Psoas muscle (tissue), 8 donors: ENCODE measurements at places on chromosomes 6 and 20. TPM values are rescaled to one million over a fixed set of nuclear protein-coding genes. Genes with fewer than 3 reads are reported as not detected.

RAB32 gene
- total RNA-seq, result 3.8 TPM

PROCR gene
- total RNA-seq, result 2.8 TPM

CRISP3 gene
- total RNA-seq, result not detected

NKAIN4 gene
- total RNA-seq, result not detected

TNF gene
- 0.81 TPM for total RNA-seq

SLC32A1 gene
- not detected for total RNA-seq

CRISP2 gene
- not detected for total RNA-seq

LGSN gene
- not detected for total RNA-seq

ISM1 gene
- 0.76 TPM for total RNA-seq

DNA sequence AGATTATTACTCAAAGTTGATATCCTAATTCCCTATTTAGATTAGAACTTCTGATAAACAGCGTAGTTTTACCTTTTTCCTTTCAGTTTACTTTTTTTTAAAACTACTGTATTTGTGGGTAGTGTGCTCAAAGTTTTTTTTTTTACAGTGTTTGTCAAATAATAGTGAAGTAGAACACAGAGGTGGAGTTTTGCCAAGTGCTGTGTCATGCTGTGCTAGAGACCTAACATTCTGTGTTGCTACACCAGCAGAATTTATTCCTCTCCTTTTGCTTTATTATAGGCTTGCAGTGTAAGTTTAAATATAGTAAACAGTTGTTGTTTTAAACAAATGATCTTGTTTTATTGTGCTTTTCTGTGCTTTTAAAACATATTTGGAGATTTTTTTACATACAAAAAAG lies 125.4 kb downstream of the HIVEP1 start:
- H3K36me3 ChIP-seq, result no peaks in the 10 kb centered on the region
- H3K27ac ChIP-seq, result no peak overlapping the region
- H3K4me1 ChIP-seq, result peaks cover 11% of the 10 kb centered on the region
- no peak overlapping the region for H3K4me3 ChIP-seq

DNA sequence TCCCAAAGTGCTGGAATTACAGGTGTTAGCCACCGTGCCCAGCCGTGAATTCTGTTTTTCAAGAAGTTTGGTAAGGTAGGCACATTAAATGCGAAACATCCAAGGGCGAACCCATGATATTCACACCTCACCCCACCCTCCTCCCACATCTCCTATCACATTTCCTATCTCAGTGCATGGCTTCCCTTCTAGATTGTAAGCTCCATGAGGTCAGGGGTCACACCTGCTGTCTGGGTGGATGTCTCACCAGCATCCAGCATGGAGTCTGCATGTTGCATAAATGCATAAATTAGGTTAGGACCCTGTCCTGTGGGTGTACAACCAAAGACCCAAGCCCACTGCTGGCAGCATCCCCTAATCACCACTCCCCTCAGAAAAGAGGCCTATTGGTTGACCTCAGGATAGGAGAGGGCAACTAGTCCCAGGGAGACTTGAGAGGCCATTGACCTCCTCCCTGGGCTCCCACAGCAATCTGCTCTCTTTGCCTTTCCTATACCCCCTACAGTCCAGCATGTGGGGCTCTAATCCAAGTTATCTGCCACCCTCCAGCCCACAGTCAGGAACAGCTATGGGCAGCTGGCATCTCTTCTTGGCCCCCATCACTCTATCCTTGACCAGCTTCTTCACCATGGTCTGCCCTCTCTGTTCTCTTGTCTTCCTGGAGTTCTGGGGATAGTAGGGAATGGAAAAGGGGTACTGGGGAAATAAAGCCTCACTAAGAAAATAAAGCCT lies 4.2 kb downstream of the PRRT1 start:
- H3K4me3 ChIP-seq, result no peak overlapping the region
- peaks cover 17% of the 10 kb centered on the region for H3K27me3 ChIP-seq
- no peaks in the 10 kb centered on the region for H3K36me3 ChIP-seq
- DNase-seq, result no peak
- H3K27ac ChIP-seq, result no peak overlapping the region

GRCh38 chr20:58026361-58026760 lies 202.1 kb downstream of the ANKRD60 start:
- H3K4me1 ChIP-seq, result no peaks in the 10 kb centered on the region
- no peak overlapping the region for H3K27ac ChIP-seq
- no peaks in the 10 kb centered on the region for H3K27me3 ChIP-seq
- H3K4me3 ChIP-seq, result no peak overlapping the region
- H3K36me3 ChIP-seq, result no peaks in the 10 kb centered on the region

DNA sequence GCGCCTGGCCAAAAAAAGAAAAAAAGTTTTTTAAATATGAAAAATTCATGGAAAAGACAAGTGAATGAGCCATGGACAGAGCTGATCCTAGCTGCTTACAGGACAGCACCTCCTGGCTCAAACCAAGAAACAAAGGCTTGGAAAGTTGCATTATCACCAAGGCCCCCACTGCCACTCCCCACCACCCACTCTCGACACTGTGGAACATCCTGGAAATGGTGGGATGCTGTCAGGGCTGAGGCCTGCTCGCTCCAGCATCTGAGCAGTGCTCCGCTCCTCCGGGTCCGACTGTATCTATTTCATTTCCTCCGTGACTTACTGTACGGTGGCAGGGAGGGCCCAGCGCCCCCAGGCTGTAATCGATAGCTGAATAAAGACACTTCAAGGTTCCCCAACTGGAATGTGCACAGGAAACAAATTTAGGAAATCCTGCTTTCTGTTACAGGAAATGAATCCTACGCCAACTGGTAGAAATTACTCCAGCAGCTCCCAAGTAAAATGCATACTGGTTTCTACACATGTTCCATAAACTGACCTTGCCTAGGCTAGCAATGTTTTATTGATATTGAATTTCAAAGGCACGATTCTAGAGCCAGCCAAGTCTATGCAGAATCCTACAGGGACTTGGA lies 109.5 kb upstream of the NFATC2 start:
- no peak for DNase-seq
- H3K27me3 ChIP-seq, result no peaks in the 10 kb centered on the region
- H3K4me3 ChIP-seq, result no peak overlapping the region
- peaks cover 11% of the 10 kb centered on the region for H3K36me3 ChIP-seq

DNA sequence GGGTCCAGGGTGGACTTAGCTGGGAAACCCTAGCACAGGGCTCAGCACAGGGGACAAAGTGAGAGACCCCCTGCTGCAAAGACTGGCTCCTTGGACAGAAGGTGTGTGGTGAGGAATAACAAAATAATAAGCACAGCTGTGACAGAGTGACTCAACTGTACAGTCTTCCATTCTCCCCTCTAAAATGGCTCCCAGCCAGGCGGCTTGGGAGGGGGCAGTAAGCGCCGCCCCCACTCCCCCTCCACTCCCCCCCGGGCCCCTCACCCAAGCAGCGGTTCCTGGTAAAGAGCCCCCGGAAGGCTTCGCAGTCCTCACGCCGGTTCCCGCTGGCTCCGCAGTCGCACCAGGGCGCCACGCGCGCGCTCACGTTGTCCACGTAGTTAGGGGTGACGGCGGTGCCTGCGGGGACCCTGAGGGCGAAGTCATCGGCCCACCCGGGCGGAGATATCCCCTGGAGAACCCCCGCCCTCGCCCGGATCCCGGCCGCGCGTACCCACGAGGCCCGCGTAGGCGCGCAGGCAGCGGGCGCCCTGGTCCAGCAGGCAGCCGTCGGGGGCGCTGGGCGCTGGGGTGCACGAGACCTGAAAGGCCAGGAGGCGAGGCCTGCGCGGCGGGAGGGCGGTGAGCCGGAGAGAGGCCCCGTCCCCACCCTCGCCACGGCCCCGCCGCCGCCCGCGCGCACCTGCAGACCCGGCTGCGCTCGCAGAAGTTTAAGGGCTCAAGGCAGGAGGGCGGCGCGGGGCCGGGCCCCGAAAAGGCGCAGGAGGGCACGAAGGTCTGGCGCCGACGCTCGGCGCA lies 2.7 kb downstream of the GFRA4 start:
- H3K27ac ChIP-seq, result no peak overlapping the region
- H3K27me3 ChIP-seq, result peaks cover 15% of the 10 kb centered on the region
- no peaks in the 10 kb centered on the region for H3K36me3 ChIP-seq
- DNase-seq, result peak; percentile 42
- H3K4me3 ChIP-seq, result no peak overlapping the region

- peaks cover 44% of the 10 kb centered on the region for H3K4me1 ChIP-seq
- no peaks in the 10 kb centered on the region for H3K27me3 ChIP-seq
- peak overlapping the region; percentile 28 for H3K27ac ChIP-seq
- no peak for DNase-seq
These were observed 6.4 kb downstream of the EYA4 start for GRCh38 chr6:133247581-133247980.

- no peak overlapping the region for H3K4me3 ChIP-seq
- no peak overlapping the region for H3K27ac ChIP-seq
- peaks cover 92% of the 10 kb centered on the region for H3K27me3 ChIP-seq
- no peaks in the 10 kb centered on the region for H3K36me3 ChIP-seq
- DNase-seq, result no peak
- no peaks in the 10 kb centered on the region for H3K4me1 ChIP-seq
These were observed 83.3 kb upstream of the BHLHE23 start for GRCh38 chr20:63090052-63090451.

DNA sequence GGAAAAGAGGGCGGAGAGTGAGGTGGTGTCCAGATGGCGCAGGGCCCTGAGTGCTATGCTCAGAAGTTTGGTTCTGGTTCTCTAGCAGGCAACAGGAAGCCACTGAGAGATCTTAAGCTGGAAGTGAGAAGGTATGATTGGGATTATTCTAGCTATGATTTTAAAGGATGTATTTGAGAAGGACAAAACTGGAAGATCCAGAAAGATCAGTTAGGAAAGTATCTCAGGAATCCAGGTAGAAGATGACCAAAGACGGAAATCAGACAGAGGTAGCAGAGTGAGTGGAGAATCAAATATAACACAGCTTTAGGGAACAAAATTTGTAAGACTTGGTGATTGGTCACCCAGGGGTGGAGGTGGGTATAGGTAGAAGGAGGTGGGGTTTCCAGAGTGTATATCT lies 5.8 kb downstream of the SYNE1 start:
- no peaks in the 10 kb centered on the region for H3K36me3 ChIP-seq
- H3K27me3 ChIP-seq, result peaks cover 16% of the 10 kb centered on the region
- peaks cover 4% of the 10 kb centered on the region for H3K4me1 ChIP-seq
- no peak for DNase-seq
- no peak overlapping the region for H3K4me3 ChIP-seq
- no peak overlapping the region for H3K27ac ChIP-seq

DNA sequence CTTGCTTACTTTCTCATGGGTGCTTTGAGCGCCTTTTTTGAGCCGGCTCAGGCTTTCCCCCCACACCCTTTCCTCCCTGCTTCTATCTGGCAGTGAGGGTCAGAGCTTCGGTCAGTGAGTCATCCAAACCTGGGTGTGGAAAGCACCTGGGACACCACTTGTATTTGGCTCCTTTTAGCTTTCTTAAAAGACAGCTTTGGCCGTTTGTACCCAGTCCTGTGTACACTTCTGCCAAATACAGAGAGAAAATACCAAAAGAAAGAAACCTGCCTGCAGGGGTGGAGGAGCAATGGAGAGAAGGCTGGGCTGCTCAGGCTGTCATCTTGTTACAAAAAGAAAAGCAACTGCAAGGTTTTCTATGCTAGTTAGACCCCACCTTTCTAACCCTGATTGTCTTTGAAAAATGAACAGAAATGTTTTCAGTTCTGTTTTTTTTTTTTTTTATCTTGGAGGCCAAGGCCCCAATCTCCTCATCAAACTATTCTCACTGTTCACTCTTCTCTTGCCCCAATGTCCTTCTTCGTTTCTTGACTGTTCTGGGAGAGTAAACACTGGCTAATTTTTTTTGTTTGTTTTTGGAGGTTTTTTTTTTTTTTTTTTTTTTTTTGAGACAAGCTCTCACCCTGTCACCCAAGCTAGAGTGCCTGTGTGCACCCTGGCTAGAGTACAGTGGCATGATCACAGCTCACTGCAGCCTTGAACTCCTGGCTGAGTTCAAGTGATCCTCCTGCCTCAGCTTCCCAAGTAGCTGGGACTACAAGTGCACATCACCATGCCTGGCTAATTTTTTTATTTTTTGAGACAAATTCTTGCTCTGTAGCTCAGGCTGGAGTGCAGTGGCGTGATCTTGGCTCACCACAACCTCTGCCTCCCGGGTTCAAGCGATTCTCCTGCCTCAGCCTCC lies 76.4 kb downstream of the SSR1 start:
- no peak overlapping the region for H3K4me3 ChIP-seq
- no peaks in the 10 kb centered on the region for H3K27me3 ChIP-seq
- peaks cover 22% of the 10 kb centered on the region for H3K4me1 ChIP-seq
- no peak for DNase-seq
- peaks cover 42% of the 10 kb centered on the region for H3K36me3 ChIP-seq
- H3K27ac ChIP-seq, result peak overlapping the region; percentile 80

DNA sequence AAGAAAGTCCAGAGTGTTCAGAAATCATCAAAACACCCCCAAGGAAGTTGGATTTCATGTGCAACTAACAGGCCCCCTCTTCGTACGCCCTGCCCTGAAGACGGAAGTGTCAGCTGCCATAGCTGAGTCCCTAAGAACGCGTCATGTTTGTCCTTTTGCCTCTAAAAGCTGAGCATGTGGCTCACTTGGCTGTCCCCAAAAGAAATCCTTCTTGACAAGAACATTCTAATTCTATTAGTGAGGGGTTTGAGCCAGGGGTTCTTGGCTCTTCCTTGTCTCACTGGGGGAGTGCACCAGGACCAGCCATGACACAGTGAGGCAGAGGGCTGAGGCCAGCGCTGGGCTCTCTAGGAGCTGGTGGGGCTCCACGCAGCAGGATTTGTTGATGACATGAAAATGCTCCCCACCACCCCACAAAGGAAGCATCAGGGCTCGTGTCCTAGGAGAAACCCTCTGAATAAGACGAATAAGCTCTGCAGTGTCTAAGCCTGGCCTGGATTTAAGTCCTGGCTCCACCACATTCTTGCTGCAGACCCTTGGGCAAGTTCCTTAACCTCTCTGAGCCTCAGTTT lies 20.0 kb upstream of the SPO11 start:
- H3K27ac ChIP-seq, result no peak overlapping the region
- no peaks in the 10 kb centered on the region for H3K36me3 ChIP-seq
- DNase-seq, result no peak
- peaks cover 18% of the 10 kb centered on the region for H3K27me3 ChIP-seq
- H3K4me3 ChIP-seq, result no peak overlapping the region

GRCh38 chr6:41763470-41763869 lies 16.2 kb downstream of the FRS3 start:
- no peak overlapping the region for H3K27ac ChIP-seq
- no peaks in the 10 kb centered on the region for H3K27me3 ChIP-seq
- no peaks in the 10 kb centered on the region for H3K36me3 ChIP-seq
- H3K4me3 ChIP-seq, result no peak overlapping the region

- H3K27me3 ChIP-seq, result no peaks in the 10 kb centered on the region
- H3K36me3 ChIP-seq, result no peaks in the 10 kb centered on the region
- H3K4me1 ChIP-seq, result no peaks in the 10 kb centered on the region
- H3K4me3 ChIP-seq, result no peak overlapping the region
- no peak overlapping the region for H3K27ac ChIP-seq
These were observed 528.9 kb downstream of the MAFB start for GRCh38 chr20:40160097-40160550.

DNA sequence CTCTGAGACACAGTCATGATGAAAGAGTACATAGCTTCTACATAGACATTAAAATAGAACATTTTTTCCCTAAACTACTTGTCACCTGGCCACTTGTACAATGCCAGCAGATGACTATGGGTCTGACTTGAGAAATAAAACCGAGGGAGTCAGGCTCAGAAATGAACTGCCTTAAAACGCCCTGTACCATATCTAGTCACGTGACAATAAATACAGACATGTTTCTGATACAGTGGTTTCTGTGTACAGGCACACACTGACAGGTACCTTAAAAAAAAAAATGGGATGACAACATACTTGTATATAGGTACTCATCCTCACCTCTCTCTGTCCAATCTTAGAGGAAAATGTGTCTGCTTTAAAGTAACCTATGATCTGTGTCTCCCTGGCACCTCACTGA lies 144.1 kb downstream of the SH3BGRL2 start:
- DNase-seq, result no peak
- no peaks in the 10 kb centered on the region for H3K4me1 ChIP-seq
- no peaks in the 10 kb centered on the region for H3K27me3 ChIP-seq
- no peaks in the 10 kb centered on the region for H3K36me3 ChIP-seq
- no peak overlapping the region for H3K4me3 ChIP-seq
